ENCODE measurements at places on chromosomes 16 and 17.

GRCh38 chr17:29760279-29761039, 137.7 kb upstream of the CORO6 start:
- peaks cover 41% of the 10 kb centered on the region for H3K4me1 ChIP-seq
- DNase-seq = peak; percentile 48
- peak overlapping the region; percentile 92 for H3K27ac ChIP-seq
- no peaks in the 10 kb centered on the region for H3K27me3 ChIP-seq
- peak overlapping the region; percentile 91 for H3K4me3 ChIP-seq

- H3K27ac ChIP-seq = no peak overlapping the region
- no peak overlapping the region for H3K4me3 ChIP-seq
- H3K4me1 ChIP-seq = no peaks in the 10 kb centered on the region
- no peak for DNase-seq
Observed at GRCh38 chr16:55264949-55265348, 59.1 kb upstream of the IRX6 start.

GRCh38 chr17:2985318-2985717, 78.1 kb downstream of the OR1D5 start:
- peaks cover 30% of the 10 kb centered on the region for H3K36me3 ChIP-seq
- no peak for DNase-seq
- H3K4me1 ChIP-seq = no peaks in the 10 kb centered on the region
- H3K4me3 ChIP-seq = no peak overlapping the region
- peaks cover 2% of the 10 kb centered on the region for H3K27me3 ChIP-seq
- H3K27ac ChIP-seq = no peak overlapping the region

- peak overlapping the region; percentile 15 for H3K27ac ChIP-seq
- H3K4me3 ChIP-seq = no peak overlapping the region
- no peaks in the 10 kb centered on the region for H3K36me3 ChIP-seq
- H3K27me3 ChIP-seq = peaks cover 11% of the 10 kb centered on the region
Observed at GRCh38 chr16:48081656-48082055, 74.1 kb downstream of the ABCC12 start.

DNA sequence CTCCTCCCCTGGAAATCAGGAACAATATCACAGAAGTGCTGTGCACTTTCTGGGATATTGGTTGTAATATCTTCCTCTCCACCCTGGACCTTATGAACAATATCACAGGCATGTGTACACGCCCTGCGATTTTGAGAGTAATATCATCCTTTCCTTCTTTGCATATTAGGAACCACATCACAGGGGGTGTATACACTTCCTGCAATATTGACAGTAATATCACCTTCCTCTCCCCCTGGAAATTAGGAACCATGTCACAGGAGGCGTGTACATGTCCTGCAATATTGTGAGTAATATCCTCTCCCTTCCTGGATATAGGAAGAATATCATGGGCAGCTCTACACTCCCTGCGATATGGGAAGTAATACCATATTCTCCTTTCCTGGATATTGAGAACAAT, 14.2 kb upstream of the TEKT5 start:
- no peaks in the 10 kb centered on the region for H3K4me1 ChIP-seq
- H3K4me3 ChIP-seq = no peak overlapping the region
- no peak for DNase-seq
- no peak overlapping the region for H3K27ac ChIP-seq
- H3K27me3 ChIP-seq = peaks cover 16% of the 10 kb centered on the region

GRCh38 chr17:11495613-11496012, 102.7 kb upstream of the DNAH9 start:
- no peak overlapping the region for H3K27ac ChIP-seq
- H3K4me1 ChIP-seq = no peaks in the 10 kb centered on the region
- H3K27me3 ChIP-seq = peaks cover 4% of the 10 kb centered on the region
- no peaks in the 10 kb centered on the region for H3K36me3 ChIP-seq
- H3K4me3 ChIP-seq = no peak overlapping the region

- peak within 1 kb of the TSS; percentile 97 for H3K4me3 ChIP-seq
- peak; percentile 62 for DNase-seq
- H3K36me3 ChIP-seq = no peaks in the 10 kb centered on the region
- H3K4me1 ChIP-seq = peaks cover 78% of the 10 kb centered on the region
Observed at GRCh38 chr16:29820271-29820701, at the start of gene MVP. Gene MVP (plus strand): TSS chr16:29820462. CDS start chr16:29830550, 10,088 bp downstream.

- H3K27me3 ChIP-seq = no peaks in the 10 kb centered on the region
- H3K27ac ChIP-seq = no peak overlapping the region
- peaks cover 31% of the 10 kb centered on the region for H3K4me1 ChIP-seq
Observed at GRCh38 chr16:90008708-90009145, 10.5 kb downstream of the DBNDD1 start.
